BE2C (cell line): ENCODE measurements at places on chromosomes 1 and 21.
A peak's percentile ranks its signal among the peaks of the same experiment; 100 is the strongest.

GRCh38 chr1:155277902-155278688 lies 832 bp downstream of the HCN3 start:
- DNase-seq: peak; percentile 66

DNA sequence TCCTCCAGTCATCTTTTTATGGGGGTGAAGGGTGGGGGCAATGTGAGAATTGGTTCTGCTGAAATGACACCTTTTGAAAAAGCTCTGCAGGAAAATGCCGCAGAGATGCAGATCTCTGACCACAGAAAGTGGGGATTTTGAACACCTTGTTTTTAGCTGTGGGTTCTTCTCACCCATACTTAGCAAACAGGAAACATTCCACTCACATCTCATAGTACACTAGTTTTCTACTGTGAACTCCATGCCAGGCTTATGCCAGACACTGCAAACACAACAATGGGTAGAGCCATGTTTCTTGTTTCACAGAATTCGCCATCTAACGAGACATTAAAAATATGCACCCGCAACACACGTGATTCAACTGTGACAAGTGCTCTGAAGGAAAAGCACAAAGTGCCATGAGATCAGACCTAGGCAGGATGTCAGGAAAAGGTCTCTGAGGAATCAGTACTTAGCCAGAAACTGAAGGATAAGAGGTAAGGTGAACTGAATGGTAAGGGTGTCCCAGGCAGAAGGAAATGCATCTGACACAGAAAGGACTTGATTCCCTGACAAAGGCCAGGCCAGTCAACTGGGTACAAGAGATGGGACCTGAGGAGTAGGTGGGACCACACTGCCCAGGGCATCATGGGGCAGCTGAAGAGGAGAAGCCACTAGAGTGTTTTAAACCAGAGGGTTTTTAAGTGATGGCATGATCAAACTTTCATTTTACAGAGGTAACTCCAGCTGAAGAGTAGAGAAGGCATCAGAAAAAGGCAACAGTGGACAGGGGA lies 83.8 kb upstream of the JAK1 start:
- no peak for DNase-seq

GRCh38 chr1:14696761-14697160 lies 98.3 kb downstream of the KAZN start:
- no peak for DNase-seq

- DNase-seq: no peak
These were observed 15.9 kb upstream of the ELOA start for GRCh38 chr1:23727362-23727811.

- DNase-seq: no peak
These were observed 139.9 kb downstream of the PEX14 start for GRCh38 chr1:10614377-10615225.

DNA sequence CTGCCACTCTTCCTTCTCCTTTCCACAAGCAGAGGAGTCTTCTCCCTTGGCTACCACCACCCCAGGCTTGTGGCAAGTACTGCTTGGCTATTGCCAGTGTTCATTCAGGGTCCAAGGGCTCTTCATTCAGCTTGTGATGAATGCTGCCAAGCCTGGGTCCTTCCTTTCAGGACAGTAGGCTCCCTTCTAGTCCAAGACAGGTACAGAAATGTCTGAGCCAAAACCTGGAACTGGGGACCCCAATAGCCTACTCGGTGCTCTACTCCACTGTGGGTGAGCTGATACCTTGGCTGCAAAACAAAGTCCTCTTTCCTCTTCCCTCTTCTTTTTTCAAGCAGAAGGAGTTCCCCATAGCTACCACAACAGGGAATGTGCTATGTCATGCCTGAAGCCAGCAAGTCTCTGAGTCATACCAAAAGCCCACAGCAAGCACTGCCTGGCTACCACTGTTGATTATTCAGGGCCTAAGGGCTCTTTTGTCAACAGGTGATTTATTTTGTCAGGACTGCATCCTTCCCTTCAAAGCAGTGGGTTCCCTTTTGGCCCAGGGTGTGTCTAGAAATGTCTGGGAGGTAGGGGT lies 268.9 kb downstream of the HHAT start:
- DNase-seq: no peak

- no peak for DNase-seq
These were observed 56.9 kb downstream of the PROX1 start for GRCh38 chr1:214044438-214045214.

DNA sequence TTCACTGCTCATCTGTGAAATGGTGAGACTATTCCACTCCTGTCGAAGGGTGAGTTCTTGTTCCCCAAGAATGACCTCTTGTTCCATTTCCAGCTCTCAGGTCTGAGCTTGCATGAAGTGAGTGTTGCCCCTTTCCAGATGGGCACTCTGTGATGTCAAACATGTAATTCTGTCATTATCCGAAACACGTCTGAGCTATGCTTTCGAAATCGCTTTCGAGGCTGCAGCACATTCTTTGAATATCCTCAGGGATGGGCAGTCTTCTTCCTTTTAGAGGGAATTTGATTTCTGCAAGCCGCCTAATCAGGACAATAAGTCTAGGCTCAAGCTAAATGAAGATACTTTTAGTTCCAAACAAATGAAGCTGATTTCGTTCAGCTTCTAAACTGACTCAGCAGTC lies 15.1 kb downstream of the NFASC start:
- no peak for DNase-seq

DNA sequence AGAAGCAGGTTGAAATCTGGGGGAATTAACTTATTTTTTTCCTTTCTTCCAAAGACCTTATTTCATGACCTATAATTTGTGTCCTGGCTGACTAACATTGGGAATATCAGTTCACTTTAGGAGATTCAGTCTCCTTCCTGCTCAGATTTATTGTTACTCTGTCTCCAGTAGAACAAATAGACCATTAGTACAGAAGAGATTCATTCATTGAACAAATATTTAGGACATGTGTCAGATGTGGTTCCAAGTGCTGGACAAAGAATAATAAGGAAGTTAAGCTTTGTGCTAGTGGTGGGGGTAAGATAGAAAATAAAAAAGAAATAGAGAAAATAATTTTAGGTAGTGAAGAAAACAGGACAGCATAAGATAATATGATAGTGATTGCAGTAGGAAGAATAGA lies 20.3 kb downstream of the ZMYM4 start:
- DNase-seq: no peak

DNA sequence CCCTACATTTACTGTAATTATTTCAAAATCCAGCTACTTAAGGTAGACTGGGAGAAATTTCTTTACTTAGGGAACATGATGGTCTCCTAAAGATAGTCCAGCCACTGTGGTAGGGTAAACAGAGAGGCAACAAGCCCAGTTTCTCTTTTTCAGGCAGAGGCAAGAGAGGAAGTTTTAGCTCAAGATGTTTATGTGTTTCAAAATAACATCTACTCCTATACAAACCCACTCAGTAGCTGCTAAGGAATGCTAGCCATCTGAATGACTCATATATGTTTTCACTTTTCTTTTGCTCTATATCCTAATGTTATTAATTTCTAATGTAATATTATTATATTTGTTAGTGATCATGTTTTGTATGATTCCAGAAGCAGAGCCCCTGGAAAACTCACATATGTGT lies 856.6 kb downstream of the PLA2G4A start:
- DNase-seq: no peak

GRCh38 chr21:22468893-22469292 lies 1470.7 kb downstream of the NCAM2 start:
- DNase-seq: no peak

DNA sequence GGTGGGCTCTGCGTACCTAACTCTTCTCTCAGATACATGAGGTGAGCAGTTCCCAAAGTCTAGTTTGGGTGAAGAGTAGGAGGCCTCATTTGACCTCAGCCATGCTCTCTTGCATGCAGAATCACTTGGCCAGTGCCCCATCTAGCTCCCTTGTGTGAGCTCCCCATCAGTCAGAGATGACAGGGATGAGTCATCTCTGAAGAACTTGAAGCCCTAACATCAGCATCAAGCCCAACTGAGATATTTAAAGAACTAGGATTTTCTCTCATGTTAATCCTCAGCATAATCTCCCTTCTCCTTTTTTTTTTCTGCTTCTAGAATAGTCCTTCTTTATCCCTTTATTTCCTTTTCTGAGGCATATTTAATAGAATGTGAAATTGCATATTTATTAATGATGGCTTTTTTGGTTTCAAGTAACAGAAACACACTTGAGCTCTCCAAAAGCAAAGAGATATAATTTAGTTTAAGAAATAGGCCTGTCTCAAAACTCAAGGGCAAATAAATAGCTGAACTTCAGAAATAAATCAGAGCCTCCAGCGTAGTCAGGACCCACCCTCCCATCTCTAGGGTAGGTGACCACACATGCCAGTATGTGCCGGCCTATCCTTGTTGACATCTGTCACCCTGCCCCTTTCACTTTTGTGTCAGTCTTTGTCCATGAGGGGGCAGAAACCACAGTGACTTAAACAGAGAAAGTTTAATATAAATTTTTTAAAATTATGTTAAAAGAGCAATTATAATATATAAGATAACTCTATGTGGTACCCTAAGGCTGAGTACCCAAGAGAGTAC lies 112.3 kb downstream of the TSEN15 start:
- no peak for DNase-seq

DNA sequence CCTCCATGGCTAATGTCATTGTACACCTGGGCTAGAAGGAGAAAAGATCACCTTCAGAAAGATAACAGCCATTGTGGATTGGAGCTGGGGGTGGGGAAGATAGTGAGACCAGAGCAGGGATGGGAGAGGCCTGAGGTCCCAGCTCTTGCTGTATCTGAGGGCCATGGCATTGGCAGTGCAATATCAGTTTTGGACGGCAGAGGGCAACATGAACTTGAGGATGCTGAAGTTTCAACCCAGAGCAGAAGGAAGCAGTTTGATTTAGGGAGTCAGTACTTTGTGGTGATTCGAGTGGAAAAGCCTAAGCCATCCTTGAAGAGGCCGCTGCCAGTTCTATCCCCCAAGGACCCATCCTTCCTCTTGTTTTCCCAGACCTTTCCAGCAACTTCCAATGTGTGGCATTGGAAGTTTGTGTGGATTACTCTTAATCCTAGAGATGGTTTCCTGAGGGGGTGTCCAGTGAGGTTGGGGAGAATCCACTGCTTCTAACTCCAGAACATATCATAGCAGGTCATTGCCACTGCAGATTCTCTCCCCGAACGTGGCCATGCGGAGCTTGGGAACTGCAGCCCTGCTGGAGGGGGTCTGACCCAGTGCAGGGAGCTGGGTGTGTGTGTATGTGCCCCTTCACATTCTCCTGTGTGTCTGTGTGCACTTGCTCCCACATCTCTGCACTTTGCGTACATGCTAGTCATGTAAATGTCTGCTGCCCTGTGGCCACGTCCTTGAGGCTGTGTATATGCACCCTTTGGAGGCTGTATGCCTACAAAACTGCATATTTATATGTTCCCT lies 24.1 kb downstream of the SLC26A9 start:
- DNase-seq: peak; percentile 75

GRCh38 chr1:183173828-183174227 lies 12.2 kb upstream of the LAMC2 start:
- DNase-seq: no peak

DNA sequence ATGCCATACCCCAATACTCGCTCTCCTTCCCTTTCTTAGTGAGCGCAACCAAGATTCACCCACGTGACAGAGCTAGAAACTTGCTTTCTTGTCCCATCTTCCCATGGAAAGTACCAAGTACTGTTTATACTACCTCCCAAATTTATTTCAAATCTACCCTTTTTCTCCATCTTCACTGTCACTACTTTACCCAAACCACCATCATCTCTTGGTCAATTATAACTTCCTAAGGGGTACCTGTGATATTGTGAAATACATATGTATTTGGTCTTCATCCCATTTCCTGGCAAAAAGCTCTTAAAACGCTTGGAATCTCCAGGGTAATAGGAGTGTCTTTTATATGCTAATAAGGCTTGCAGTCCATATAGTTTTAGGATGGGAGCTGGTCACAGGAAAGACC lies 8.2 kb downstream of the DRAM2 start:
- DNase-seq: no peak

DNA sequence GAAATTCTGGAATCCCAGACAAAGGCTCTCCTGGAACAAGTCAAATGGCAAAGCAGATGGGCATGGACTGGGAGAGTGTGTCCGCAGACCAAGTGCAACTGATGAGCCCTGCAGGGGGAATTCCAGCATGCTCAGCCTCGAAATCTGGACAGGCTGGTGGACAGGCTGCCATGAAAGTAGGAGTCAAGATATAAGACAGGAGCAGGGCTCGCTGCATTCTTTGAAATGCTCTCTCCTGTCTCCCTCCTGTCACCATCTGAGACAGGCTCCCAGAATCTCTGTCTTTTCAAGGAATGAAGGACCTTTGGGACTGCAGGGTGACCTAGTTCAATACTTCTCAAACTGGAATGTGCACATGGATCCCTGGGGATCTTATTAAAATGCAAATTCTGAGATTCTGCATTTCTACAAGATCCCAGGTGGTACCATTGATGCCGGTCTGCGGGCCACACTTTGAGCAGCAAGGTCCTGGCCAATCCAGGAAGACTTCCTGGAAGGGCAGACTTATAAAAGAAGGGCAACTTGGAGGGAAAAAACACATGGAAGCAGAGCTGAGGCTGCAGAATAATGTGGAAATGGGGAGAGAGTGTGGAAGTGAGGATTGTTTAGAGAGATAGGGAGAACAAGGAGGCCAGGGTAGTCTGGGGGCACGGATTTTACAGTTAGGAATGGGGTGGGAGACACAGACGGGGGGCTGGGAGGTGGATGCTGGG lies 29.8 kb downstream of the TNNT2 start:
- DNase-seq: no peak

GRCh38 chr1:35569936-35570335 lies 3.2 kb upstream of the TFAP2E start:
- no peak for DNase-seq

GRCh38 chr1:28877132-28877781 lies 37.1 kb upstream of the EPB41 start:
- peak; percentile 61 for DNase-seq

GRCh38 chr1:157097692-157098091 lies 1.9 kb downstream of the ETV3L start:
- no peak for DNase-seq

DNA sequence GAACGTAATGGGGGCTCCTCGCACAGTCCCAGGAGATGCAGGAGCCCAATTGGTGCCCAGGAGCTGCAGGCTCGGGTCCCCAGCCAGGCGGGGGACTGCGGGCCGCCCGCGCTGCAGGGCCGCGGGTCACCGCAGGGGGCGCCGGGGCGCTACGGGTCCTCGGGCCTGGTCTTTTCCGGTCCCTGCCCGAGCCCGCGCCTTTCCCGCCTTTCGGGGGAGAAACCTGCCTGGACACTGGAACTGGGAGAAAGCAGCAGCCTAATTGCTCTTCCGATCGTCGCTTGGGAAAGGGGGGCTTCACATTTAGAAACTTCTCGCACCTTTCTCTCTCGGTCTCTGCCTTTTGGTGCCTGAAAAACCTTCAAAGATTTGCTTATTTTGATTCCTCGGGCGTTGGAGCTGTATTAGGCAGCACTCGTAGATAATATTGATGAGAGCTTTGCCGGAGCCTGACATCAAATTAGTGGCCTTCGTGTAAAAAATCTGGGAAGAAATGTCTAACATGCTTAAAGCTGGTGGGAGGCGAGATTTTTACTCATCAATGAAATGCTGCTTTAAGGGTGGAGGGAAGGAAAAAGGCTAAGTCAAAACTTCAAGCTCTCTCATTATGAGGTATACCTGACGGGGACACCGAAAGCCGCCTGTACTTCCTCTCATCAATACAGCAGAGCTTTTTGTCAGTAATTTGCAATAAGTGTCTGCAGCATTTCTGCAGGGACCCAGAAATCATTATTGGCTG lies 12.6 kb upstream of the BARHL2 start:
- peak; percentile 46 for DNase-seq
